ENCODE measurements at places on chromosomes 6 and 20.

DNA sequence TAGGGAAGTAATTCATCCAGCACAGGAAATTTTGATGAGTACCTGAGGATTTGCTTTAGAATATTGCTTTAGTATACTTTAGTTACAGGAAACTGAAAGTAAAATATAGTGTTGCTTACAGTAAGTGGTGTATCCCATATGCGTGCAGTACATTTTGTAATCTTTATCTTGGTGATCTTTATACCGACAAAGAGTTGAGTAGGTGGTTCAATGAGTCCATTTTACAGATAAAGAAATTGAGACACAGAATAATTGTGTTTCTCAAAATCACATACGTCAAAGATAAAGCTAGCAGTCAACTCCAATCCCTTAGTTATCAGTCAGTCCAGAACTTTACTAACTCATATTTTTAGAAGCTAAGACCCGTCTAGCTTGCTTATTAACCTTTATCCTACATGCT, 65.8 kb upstream of the E2F3 start:
- DNase-seq = no peak

- no peak for DNase-seq
Observed at GRCh38 chr20:53712212-53712977, 118.8 kb upstream of the ZNF217 start.

DNA sequence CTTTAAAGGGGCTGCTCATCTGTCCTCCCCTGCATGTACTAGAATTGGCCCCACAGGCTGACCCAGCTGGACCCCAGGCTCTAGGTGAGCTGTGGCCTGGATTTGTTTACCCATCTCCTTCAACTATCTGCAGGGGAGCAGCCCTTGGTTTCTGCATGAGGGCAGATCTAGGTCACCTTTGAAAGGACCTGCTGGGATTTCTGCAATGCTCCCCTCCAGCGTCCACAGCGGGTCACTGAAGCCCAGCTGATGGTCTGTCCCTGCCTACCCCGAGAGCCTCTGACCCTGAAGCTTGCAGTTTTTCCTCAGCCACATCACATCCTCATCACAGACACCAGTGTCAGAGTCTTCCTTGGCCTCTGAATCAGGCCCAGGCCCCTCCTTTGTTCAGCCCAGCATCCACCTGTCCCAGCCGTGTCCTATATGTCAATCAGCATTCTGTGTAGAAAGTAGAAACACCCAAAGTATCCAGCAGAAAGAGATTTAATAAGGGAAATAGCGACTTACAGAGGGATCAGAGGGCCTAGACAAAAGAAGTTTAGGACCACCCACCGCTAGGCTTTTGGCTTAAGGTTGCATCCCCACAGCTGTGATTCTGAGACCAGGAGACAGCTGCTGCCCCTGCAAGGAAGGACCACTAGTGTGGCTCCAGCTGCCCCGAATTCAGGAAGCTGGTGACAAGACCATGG, 243.1 kb downstream of the LRFN2 start:
- no peak for DNase-seq

- DNase-seq = no peak
Observed at GRCh38 chr20:34977365-34978091, 21.9 kb downstream of the MYH7B start.

DNA sequence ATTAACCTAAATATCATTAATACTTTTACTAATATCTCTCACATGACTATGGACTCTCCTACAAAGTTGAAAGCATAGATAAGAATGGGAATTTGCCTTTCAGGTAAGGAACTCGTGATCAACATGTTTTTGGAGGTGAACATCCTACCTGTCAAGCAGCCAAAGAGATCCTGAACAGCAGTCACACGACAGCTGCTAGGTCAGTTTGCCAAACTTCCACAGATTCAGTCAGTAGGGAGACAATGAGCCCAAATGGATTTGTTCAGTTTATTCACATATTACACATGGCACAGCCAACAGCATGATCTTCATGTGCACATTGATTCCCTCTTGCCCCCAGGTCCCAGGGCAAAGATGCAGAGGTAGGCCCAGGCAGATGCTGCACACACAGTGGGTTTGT, 86.1 kb upstream of the LOC128125822 start:
- no peak for DNase-seq

GRCh38 chr6:116047173-116047933, 13.3 kb downstream of the FRK start:
- peak; percentile 14 for DNase-seq

- no peak for DNase-seq
Observed at GRCh38 chr20:51353491-51353890, 189.0 kb downstream of the NFATC2 start.

DNA sequence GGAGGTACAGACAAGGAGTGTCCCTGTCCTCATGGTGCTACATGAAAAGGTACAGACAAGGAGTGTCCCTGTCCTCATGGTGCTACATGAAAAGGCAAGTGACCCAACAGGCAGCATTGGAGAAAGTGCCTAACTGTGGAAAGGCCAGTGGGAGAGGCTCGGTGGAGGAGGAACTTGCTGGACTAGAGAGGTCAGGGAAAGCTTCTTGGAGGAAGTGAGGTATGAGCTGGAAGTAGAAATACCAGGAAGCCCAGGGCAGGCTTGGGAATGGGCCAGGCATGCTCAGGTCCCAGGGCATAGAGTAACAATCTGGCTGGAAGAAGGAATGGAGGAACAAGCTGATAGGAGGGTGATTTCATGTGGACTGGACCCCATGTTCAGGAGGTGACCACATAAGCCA, 59.8 kb upstream of the FNDC1 start:
- DNase-seq = no peak

DNA sequence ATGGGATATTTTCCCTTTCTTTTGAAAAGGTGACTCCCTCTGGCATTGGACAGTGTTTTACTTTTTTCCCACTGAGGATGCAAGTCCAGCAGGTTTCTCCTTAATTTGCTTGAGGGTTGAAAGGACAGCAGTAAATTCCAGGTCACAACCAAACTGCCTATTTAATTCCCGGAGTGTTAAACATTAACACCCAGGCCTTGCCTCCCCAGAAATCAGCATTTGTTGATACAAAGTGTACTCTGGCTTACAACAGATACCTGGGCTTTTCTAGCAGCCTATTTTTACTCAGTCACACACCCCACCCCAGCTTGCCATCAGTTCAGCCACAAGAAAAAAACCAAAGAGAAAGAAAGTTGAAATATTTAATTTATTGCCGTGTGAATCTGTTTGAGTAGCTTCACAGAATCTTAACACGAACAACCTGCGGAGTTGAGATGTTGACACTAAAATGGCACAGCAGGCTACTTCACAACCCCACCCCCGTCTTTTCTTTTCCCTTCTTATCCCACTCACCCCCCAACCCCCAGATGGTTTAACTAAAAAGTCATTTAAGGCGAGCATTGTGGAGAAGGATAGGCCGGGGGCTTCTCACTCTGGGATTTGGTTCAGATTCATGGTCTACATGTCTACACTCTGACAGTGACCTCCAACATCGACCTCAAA, 45.7 kb downstream of the MYLIP start:
- DNase-seq = no peak

DNA sequence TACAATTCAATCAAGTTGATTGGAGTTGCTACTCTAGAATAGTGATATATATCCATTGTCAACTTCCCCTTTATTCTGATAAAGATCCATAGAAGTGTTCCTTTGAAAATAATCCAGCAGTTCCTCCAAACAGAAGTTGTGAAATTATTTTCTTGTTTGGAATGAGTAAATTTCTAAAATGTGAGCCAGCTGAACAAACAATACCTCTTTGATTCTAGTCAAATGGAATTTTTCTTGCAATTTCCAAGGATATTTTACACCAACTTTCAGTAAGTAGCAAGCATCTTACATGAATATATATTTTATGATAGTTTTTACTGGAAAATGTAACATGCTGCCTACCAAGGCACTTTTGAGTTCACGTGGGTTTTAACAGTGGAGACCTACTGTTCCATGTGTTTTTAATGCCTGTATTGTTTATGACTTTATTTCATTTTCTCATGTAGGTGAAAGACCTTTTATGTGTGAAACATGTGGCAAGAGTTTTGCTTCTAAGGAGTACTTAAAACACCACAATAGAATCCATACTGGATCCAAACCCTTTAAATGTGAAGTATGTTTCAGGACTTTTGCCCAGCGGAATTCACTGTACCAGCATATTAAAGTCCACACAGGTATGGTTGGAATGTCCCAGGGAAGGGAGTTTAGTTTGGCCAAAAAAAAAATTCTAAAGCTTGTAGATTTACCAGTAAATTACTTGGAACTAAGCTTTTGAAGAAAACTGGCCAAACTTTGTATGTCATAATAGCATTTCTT, 6.5 kb downstream of the GZF1 start:
- no peak for DNase-seq

- no peak for DNase-seq
Observed at GRCh38 chr6:116019428-116019827, 41.3 kb downstream of the FRK start.

GRCh38 chr6:112179631-112180030, 74.7 kb downstream of the LAMA4 start:
- DNase-seq = no peak

DNA sequence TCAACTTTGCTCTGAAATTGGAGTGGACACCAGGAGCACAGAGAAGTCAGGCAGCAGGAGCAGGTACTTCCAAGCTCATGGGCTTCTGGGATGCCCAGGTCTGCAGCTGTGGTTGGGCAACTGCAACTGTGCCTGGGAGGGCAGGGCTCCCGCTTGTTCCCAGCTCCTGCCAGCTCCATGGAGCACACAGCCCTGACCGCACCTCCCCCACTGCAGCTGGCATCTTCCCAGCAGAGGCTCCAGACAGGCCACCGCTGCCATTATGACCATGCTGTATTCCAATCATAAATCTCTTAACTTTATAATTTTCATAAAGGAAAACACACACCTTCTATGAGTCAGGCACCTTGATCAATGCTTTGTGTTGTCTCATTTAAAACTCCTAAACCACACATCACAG, 36.9 kb downstream of the STK38 start:
- DNase-seq = no peak

DNA sequence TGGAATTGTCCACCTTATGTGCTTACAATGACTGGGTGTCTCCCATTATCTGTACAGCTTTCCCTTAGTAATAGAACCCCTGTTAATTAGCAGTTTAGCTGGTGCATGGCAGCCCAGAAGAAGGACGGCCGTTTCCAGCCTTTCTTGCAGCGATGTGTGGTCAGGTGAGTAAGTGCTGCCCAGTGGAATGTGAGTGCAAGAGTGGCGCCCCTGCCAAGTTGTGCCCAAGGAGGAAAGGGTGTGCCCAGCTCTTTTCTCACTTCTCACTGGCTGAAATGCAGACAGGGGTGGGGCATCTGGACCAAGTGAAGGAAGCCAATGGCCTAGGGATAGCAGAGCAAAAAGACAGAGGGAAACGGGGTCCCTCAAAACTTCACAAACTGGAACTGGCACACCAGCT, 296.8 kb downstream of the PREX1 start:
- peak; percentile 3 for DNase-seq

DNA sequence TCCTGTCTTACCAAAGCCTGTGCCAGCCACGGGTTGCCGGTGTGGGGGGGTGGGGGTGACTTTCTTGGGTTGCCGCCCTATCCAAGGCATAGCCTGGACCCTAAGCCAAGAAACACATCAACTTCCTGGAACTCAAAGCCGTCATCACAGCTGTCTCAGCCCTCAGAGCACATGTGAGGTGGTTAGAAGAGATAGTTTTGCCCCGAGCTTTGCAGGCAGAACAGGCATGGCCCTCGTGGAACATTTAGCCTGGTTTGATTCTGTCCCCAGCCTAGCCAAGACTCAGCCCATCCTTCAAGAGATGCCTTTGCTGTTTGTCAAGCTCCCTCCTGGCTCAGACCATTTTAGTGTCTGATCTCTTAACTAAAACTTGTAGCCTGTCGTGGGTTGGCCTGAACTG, 64.9 kb downstream of the RREB1 start:
- DNase-seq = no peak

- DNase-seq = peak; percentile 38
Observed at GRCh38 chr6:134882426-134883038, 67.4 kb downstream of the ALDH8A1 start.

- DNase-seq = no peak
Observed at GRCh38 chr6:3745566-3746118, 5.9 kb downstream of the PXDC1 start.

DNA sequence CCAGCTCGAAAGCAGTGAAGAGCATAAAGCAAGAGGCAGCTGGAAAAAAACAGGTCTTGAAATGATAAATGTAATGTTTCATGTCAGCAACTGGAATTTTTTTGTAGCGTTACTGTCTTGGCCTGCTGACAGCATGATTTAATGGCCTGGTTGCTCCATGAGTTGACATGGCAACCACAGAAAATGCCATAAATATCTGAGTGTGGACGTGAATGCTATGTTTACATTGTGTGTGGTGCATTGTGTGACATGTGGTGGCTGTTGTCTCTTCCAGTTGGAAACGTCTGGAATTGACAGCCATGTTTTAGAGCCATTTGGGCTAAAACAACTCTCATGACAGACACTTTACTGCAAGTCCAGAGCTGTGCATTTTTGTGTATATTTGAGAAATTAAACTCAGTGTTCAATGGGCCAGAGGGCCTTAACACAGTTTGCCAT, 170.0 kb downstream of the FOXA2 start:
- peak; percentile 24 for DNase-seq

DNA sequence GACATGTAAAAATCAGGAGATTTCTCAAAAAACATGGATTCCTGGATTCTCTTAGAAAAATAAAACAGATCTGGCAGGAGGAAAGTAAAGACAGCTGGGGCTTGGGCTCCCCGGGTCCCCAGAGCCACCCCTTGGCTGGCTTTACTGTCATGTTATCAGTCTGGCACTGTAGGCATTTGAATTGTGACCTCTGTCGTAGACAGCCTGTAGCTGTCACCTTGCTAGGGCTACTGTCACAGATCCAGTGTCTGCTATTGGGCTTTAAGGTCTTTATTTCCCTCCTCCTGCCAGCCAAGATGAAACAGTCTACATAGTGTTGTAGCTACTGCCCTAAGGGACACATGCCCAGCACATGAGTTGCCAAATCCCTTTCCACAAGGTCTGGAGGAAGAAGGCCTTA, 37.5 kb downstream of the ABRACL start:
- DNase-seq = no peak

DNA sequence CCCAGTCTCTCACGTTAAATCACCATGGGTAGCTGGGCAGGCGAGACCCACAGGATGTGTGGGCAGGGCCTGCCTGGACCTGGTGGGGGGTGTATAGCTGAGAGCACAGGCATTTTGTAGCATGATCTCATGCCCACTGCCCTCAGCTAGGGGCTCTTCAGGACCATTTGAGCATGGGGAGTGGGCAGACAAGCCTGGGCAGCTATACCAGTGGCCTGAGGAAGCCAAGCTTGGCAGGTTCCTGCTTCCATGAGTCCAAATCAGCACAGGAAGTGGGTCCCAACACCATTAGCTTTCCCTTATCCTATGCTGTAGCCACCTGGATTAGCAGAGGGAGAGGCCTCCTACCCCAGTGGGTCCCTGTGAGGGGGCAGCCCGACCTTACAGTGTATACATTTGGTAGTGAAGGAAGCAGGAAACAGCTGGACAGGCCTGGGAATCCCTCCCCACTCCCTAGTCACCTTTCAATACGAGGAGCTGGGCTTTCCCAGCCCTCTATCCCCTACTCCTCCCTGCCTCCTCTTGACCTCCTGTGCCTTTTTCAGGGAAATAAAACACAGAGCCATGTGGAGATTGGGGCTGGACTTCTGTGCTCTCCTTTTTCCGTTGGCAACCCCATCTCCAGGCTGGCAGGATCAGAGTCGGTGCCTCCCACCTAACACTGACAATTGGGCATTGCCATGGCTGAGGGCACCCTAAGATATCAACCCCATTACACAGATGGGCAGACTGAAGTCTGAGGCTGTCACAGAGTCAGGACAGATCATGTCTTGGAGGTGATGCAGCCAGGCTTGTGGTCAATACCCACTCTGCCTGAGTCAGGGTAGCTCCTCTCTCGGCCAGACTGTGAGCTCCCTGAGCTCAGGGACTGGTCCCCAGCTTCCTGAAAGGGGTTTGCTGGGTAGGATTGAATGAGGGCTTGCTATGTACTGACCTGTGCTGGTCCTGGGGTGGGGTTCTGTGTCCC, 59.8 kb downstream of the MRPL14 start:
- no peak for DNase-seq
